GM03348 (cell line): ENCODE measurements at places on chromosomes 1 and 21.

DNA sequence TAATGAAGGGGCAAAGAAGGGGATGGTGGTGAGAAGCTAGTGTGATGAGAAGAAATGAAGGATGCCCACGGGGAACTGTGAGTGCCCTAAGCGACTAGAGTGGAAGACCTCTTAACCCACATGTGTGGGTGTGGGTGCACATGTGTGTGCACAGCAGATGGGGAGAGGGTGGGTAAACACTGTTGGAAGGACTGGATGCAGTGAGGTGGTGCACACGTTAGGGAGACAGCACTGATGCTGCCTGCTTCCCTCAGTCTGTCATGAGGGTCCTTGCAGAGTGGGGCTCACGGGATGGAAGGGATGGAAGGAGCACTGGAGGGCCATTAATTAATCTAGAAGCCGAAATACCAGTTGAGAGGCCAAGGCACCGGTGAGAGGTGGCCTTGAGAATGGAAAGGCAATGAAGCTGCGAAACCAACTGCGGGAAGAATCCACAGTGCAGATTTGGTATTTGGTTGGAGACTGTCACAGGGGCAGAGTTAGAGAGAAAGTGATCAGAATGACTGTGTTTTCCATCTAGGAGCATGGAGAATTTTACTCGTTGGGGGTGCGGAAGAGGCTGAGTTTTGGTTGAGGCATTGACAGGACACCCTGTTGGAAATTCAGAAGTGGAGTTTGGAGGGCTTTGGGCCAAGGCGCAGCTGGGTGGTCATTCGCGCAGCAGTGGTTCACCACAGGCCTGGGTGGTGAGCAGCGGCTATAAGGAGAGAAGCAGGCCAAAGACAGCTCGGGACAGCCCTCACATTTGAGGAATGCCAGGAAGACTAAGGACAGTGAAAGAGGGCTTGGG is 15.8 kb downstream of the RCSD1 start:
- no peak for DNase-seq

GRCh38 chr1:156804572-156805243 is 11.9 kb downstream of the SH2D2A start:
- no peak for DNase-seq

DNA sequence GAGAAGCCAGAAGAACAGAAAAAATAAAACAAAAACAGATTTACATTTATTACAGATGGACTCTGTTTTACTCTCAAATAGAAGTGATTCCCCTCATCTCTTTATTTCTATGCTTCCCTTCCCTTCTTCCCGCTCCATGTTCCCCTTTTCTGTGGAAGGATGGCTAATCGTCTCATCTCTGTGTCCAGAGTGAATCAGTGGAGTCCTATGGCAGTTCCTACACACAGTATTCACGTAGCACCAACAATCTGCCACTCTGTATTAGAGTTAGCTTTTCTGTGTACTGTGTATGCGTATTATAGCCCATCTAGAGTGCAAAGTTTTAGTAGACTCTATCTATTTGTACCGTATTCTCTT is 6.8 kb upstream of the ERO1B start:
- DNase-seq, result no peak

DNA sequence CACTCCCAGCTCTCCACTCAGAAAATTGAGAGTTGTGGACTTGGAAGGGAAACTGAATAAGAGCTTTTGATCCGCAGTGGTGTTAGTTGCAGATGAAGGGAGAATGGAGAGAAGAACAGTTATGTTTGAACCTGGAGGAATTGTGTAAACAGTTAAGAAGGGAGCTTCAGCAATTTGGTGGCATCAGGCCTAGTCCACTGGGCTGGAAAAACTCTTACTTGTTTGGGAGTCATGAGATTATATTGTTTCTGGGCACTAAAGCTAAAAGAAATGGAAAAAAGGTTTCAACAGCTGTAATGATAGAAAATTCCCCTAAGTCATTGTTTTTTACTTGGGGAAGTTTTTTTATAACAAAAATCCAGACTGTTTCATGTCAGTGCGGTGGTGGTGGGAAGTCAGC is 256.1 kb upstream of the C1orf87 start:
- no peak for DNase-seq
